Stimulated activated CD4-positive, alpha-beta T cell treated with anti-CD3 and anti-CD28 coated beads, Interleukin-1b, Interleukin-23, amount 100 ng/mL, for 24 hours (primary cell): ENCODE measurements at places on chromosomes 6 and 20.

GRCh38 chr6:16741112-16742016 lies 19.9 kb downstream of the ATXN1 start:
- no peak for DNase-seq

DNA sequence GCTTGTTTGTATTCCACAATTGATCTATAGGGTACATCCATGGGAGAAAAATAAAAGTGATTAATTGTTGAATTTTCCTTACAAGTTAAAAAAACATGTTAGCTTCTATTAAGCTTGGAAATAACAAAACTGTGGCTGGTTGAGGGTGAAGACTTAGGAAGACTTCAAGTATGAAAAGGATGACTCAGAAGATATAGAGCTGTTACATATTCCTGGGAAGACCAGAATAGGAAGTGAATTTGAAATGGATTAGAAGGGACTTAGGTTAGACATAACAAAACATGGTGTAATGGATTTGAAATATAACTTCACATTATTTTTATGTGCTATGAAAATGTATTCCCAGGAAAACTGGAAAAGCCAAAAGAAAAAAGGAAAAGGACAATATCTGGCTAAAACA lies 732.2 kb downstream of the HDGFL1 start:
- no peak for DNase-seq

DNA sequence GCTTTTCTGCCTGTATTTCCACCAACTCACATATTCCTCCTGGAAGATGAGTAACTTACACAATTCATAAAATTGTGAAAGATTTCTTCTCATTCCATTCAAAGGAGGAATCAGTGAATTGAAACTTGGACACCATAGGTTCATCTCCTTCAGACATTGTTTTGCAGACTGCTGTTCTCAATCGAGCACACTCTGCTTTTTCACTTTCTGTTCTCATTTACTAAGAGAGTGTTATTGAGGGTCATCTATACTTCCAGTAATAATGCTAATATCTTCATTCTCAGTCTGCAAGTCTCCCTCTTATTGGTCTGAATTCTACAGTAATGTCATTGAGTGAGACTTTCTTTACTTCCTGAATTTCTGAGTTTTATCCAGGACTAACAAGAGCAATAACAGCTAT lies 67.5 kb upstream of the FUT9 start:
- DNase-seq = no peak

GRCh38 chr20:53621482-53622246 lies 28.0 kb upstream of the ZNF217 start:
- DNase-seq = no peak

GRCh38 chr6:110880651-110881050 lies 6.1 kb downstream of the AMD1 start:
- no peak for DNase-seq

GRCh38 chr20:33575282-33575681 lies 85.4 kb downstream of the CBFA2T2 start:
- no peak for DNase-seq

DNA sequence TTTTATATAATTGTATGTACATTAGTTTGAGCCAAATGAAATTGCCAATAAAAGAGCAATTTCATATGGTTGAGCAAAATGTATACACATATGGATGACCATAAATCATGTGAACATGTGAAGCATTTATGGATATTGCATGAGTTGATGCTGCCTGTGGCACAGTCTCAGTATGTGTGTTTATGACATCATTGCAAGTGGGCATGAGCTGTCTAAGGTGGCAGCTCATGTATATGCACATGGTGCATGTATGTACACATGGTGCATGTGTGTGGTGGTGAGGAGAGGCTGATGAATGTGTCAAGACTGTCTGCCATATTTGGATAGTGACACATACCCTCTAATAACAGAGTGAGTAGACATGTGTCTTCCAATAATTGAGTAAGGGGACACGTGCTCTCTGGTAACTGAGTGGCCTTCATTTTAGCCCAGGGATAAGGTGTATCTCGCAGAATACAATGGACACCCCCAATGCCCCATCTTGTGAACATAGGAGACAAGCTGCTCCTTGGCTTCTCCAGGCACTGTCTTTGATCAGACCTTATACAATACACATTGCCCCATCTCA lies 208.8 kb downstream of the DHX35 start:
- no peak for DNase-seq
